ENCODE measurements at places on chromosomes 13 and 19.
A peak's percentile ranks its signal among the peaks of the same experiment; 100 is the strongest.

DNA sequence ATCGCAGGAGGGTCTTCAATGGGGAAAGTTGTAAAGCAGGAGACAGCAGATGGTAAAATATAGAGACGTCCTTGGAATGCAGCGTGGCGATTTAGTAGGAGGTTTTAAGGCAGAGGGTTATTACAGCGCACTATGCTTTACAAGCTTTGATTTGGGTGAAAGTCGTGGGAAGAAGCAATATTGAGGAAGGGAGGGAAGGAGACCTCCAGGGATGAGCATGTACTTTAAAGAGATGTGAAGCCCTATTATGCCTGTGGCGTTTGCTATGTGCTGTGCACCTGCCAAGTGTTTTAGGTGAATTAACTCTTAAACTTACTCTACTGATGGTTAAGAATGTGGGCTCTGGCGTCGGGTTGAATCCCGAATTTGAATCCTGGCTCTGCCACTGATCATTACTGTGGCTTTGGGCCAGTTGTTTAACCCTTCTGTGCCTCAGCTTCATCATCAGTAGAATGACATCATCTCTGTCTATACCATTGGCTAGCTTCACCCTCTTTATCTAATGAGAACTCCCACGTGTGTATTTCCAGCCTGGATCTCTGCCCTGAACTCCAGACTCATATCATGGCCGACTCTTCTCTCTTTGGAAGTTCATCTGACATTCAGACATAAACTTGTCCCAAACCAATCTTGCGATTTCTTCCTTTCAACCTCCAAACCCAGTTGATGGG is 583 bp downstream of the CCDC61 start:
- DNase-seq: peak; percentile 4

- DNase-seq: peak; percentile 93
Observed at GRCh38 chr19:45613926-45614725, 12.1 kb upstream of the GPR4 start.

GRCh38 chr19:58474291-58474996 is 1.7 kb upstream of the ZNF446 start:
- peak; percentile 78 for DNase-seq

GRCh38 chr19:46904114-46905060 is 43.6 kb downstream of the ARHGAP35 start:
- no peak for DNase-seq

DNA sequence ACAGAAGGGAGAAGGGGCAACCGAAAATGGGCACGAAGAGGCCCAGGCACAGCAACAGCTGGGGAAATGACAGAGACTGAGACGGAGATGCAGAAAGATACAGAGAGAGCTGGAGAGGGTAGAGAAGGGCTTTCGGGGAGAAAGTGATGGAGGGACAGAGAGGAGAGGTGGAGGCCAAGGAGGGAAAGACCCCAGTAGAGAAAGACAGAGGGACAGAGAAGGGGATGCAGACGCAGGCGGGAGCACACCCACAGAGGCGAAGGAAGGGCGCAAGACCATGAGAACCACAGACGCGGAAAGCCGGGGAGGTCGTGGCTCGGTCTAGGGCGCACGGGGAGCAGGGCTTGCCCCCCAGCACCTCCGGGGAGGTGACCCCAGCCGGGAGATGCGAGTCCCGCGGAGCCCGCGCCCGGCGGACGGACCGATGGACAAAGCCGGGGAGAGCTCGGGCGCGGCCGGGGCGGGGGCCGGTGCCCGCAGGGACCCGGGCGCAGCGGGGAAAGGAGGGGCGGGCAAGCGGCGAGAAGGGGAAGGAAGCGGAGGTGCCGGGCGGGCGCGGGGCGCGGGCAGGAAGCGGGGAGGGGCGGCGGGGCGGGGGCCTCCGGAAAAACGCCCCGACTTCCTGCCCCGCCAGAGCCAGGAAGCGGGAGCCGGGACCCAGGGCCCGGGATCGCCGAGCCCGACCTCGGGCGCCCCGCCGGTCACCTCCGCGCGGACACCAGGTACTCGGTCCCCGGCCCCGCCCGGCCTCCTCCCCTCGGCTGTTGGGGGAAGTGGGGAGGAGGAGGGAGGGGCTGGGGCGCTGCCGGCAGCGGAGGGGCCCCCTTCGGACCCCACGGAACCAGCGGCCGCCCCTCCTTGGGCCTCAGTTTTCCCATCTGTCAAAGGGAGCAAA is at the start of gene ARHGEF1:
Gene ARHGEF1 (plus strand): TSS at position 617 of the 895 bp plus-strand sequence. CDS start 4,899 bp downstream, outside the sequence.
- DNase-seq: no peak

GRCh38 chr13:40653527-40654318 is 12.7 kb downstream of the FOXO1 start:
- no peak for DNase-seq

- no peak for DNase-seq
Observed at GRCh38 chr19:51493776-51494175, 7.8 kb downstream of the SIGLEC12 start.

- DNase-seq: no peak
Observed at GRCh38 chr13:57991041-57991440, 359.5 kb downstream of the PCDH17 start.

DNA sequence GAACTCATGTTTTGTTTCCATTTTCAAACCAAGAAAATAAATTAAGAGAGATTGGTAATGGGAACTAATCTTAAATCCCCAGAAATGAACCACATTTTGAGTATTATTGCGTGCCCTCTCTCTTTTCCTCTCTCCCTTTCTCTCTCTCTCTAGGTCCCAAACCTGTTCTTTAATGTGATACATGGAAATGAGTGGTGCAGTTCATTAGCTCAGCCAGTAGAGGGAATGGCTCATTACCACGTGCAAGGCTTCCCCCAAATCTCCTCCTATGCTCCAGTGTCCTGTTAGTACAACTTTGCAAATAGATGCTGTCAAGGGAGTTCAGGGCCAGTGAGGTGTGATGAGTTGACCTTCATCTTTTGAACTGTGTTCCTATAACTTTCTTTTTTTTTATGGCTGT is 178.4 kb downstream of the FGF9 start:
- peak; percentile 42 for DNase-seq

- DNase-seq: no peak
Observed at GRCh38 chr13:24145674-24146073, 14.8 kb upstream of the SPATA13 start.

DNA sequence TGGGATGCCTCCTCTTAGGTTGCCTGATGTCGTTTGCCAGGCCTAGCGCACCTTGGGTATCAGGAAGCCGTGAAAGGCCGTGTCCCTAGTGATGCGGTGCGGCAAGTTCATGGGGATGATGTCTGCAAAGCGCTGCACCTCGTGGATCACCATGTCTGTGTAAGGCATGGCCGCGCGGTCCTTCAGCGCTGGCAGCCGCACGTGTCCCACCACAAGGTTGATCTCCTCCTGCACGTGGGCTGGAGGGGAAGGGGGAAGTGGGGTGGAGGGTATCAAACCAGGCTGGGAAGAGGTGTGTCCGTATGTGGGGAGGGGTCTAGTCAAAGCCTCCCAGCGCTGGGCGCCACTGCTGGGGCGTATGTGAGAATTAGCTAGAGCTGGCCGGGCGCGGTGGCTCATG is 23.2 kb downstream of the EGLN2 start:
- no peak for DNase-seq

DNA sequence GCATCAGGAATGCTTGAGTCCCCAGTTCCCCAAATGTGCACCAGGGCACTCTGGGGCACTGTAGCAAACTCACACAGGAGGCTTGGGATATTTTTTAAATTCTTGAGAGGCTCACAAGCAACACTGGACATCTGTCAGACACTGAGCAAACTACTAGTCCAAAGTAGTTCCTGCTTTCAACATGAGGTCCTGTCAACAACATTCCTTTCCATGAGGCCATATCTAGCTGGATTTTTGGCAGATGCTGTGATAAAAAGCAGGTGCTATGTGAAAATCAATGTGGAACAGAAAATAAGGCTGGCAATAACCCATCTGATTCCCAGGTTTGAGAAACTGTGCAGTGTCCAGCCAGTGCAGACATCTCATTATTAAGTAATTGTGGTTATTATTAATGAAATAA is 50.5 kb downstream of the STARD13 start:
- DNase-seq: no peak

DNA sequence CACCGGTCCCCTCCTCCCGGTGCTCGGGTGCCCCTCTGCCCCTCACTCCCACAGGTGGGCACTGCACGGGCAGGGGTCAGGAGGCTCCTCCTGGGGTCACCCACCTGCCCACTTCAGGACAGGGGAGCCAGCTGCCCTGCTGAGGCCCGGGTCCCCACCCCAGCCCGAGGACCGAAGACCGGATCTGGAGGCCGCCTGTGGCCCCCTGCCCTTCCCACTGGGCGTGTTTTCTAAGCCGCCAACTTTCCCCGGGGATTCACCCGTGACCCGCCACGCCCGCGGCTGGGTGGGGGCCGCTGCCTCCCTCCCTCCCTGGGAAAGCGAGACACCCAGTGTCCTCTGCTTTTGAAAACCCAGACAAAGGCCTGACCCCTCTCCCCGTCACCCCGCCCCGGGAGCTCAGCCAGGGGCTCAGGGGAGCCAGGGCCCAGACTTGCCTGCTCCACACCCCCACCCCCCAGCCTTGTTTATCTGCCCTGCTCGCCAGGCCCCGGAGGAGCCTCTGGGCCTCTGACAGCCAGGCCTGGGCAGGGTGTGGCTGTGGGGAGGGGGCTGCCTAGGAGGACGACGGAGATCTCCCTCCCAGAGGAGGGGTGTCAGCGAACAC is 1.3 kb downstream of the PALM start:
- no peak for DNase-seq

DNA sequence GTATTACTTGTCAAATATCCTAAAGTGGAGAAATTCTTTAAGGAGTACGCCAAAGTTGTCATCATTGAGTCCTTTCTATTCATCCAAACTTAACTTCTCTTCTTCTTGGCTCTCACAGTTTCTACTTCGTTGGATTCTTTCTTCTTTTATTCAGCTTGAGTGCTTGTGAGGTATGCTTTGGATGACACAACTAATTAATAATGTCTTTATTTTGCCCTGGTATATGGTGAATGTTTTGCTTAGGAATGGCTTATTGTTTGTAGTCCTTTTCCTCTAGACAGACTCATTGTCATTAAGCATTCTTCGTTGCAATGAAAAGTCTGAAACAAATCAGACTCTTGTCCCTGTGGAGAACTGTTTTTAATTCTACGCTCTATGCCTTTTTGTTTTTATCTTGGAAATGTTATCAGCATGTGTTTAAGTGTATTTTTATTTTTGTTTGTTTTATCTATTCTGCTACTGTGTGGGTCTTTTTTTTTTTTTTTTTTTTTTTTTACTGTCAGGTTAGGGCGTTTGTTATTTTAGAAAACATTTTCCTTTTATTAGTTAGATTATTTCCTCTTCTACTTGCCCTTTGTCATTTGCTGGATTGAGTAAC is 471.5 kb downstream of the GPC6 start:
- peak; percentile 74 for DNase-seq

DNA sequence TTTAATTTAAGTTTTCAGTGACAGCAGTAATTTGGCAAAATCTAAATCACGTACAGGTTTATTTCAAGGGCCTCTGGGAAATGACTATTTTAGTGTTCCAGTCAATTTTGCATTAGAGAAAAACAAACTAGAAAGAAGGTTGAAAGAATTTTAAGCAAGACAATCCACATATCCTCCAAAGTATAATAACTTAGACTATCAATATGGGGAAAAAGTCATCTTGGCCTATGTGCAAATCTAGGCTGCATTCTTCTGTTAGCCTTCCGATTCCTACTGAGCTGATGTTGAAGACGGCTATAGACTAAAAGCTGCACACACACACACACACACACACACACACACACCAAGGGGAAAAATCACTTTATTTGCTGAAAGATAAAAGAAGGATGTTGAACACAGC is 81.3 kb downstream of the SLITRK6 start:
- no peak for DNase-seq

GRCh38 chr19:23867895-23868294 is 46.8 kb upstream of the ZNF726 start:
- no peak for DNase-seq

- DNase-seq: no peak
Observed at GRCh38 chr13:80009760-80010159, 331.2 kb downstream of the SPRY2 start.

GRCh38 chr19:23917856-23918255 is 3.2 kb downstream of the ZNF726 start:
- DNase-seq: no peak

GRCh38 chr13:65095161-65096082 is 2134.7 kb downstream of the PCDH9 start:
- no peak for DNase-seq

DNA sequence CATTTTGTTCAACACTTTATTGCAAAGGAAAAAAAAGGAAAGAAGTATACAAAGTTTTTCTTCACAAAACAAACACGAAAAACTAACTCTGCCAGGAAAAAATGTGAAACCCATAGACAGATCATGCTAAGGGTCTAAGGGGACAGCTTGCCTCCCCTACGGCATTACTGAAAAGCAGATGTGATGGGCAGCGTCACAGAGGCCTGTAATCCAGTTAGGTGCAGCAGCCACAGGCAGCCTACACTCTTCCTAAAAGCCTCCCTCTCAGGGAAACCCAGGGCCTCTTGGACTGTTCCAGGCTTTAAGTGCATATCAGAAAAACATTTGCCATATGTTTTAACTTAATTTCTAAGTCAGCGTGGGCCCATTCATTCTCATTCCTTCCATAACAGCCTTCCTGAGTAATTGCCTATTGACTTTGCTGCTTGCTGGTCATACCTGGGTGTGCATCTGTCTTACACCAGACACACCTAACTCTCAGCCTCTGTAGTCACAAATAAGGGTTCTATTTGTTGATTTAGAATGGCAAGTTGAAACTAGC is 135.7 kb upstream of the SERP2 start:
- DNase-seq: no peak

GRCh38 chr19:11322269-11323024 is 17.0 kb downstream of the RAB3D start:
- DNase-seq: no peak

- DNase-seq: no peak
Observed at GRCh38 chr19:54356444-54357056, 8.2 kb downstream of the LAIR1 start.

DNA sequence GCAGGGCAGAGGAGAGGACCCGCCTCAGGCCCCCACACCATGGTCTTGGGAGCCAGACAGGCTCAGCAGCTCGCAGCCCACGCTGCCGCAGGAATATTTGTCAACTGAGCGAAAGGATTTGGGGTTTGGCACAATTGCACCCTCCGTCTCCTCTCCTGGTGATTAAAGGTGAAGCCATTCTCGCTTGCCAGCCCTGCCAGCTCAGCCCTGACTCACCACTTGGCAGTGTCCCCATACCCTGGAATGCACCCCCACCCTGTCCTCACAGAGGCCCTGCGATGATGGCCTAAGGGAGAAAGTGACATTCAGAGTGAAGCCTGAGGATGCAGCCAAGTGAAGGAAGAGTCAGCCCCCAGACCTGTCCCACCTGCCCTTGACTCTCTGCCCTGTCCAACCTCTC is 18.8 kb downstream of the CYTH2 start:
- DNase-seq: peak; percentile 74

DNA sequence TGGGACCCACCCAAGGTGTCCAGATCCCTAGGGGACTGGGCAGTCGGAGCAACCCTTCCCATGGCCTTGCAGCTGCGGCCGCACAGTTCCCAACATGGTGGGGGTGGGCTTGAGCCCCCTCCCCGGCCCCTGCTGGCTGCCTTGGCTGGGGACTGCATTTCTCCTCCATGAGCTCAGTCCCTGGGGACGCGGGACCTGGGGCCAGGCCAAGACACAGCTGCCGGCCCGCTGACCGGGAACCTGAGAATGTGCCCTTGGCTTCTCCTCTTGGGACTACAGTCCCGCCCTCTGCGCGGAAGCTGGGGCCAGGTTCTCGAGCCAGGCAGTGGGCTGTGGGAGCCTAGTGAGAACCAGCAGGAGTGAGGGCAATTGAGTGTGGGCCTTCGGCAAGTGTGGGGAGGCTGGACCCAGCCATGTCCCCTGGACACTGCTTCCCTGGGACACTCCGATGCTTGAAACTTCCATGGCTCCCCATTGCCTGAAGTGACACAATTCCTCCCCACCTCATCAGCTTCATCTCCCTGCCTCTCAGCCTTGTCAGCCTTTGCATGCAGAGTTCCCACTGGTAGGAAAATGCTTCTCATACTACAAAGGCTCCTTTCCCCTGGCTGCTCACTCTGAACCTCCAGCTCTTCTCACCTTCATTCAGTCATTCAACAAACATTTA is 13.1 kb upstream of the NOTCH3 start:
- no peak for DNase-seq

Data from kidney glomerular epithelial cell (primary cell).